ENCODE measurements at places on chromosomes 4 and X. TPM values are rescaled to one million over a fixed set of nuclear protein-coding genes. Genes with fewer than 3 reads are reported as not detected.

The FGF2 gene
- 24.0 TPM for total RNA-seq

The KIAA1210 gene
- total RNA-seq = not detected

The EXOC1L gene
- total RNA-seq = not detected

The SLC4A4 gene
- 2.8 TPM for total RNA-seq

The RASL11B gene
- 4.5 TPM for total RNA-seq

The BEX4 gene
- 21.2 TPM for total RNA-seq

The NHS gene
- 5.9 TPM for total RNA-seq

The GPR50 gene
- total RNA-seq = not detected

Data from epithelial cell of alveolus of lung (primary cell).